Activated CD4-positive, CD25-positive, alpha-beta regulatory T cell treated with anti-CD3 and anti-CD28 coated beads, Interleukin-2, amount 50 U/mL, for 72 hours (primary cell): ENCODE measurements at places on chromosomes 1 and 21.

- no peak for DNase-seq
These were observed 95.3 kb downstream of the ADARB1 start for GRCh38 chr21:45169682-45170081.

DNA sequence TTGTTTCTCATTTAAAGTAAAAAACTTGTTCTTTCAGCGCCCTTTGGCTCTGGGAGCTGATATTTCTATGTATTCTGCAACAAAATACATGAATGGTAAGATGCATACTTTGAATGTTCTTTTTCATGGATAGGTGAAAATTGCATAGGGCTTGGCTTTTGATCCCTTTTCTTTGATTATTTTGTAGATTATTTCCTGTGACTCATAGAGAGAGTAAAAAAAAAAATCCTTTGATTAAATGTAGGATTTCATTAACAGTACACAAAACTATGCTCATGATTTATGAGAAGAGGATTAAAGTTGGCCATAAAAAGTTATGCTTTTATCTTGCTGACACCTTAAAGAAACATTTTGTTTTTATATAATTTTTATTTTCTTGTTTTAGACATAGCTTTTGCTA, 18.7 kb downstream of the CTH start:
- no peak for DNase-seq

DNA sequence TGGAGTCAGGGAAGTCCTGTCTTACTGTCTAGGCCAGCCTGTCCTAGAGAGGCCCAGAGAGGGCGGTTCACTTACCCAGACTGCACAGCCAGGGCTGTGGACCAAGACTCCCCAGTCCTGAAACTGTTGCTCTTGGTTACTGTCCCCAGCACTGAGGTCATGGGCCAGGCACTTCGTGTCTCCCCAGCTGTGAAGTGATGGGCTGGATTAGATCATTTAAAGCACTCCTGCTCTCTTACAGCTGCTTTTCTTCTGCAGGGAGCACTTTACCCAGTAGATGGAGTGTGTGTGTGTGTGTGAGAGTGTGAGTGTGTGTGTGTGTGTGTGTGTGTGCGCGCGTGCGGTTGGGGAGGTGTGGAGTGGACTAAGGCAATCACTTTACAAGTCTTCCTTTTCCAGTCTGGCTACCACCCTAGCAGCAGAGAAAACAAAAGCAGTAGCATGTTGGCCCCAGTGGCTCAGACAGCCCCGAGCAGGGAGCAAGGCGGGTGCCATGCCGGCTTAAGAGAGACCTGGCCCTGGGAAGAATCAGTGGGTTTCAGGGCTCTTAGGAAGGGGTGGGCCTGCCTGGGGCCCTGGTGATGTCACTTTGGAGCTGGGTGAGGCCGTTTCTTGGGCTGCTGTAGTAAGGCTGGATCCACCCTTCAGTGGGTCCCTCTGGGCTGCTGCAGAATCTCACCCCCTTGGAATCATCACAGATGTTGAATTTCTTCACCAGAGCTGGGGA, 2.4 kb downstream of the SPSB1 start:
- no peak for DNase-seq

DNA sequence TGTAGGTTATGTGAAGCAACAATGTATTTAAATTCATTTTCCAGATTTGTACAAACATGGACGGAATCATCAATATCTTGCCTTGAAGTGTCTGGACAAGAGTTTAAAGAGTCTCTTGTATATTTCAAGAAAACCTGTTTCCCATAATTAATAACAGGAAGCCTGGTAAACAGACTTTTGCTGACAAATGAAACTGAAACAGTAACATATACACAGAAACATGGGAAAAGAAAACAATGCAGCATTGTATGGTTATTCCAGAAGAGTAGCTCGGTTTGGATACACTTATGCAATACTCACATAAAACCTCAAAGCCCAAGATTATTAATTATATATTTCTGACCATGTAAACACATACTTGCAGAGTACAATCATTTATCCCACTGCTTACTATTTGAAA, 265.5 kb downstream of the PTPRC start:
- DNase-seq: no peak

DNA sequence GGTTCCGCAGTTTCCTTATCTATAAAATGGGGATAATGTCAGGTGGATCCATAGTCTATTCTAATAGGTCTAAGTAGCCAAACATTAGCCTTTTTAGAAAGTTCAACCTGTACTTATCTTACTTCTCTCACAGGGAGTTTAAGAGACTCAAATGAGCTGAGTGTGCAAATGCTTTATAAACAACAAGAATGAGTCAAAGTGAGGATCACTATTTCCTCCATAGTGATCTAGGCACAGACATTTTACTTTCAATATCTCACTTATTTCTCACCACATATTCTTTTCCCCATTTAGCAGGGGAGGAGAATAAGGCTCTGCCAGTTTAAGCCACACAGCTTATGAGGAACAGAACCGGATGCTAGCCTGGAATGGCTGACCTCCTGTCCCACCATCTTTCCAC, 92.1 kb upstream of the LMO4 start:
- DNase-seq: no peak

DNA sequence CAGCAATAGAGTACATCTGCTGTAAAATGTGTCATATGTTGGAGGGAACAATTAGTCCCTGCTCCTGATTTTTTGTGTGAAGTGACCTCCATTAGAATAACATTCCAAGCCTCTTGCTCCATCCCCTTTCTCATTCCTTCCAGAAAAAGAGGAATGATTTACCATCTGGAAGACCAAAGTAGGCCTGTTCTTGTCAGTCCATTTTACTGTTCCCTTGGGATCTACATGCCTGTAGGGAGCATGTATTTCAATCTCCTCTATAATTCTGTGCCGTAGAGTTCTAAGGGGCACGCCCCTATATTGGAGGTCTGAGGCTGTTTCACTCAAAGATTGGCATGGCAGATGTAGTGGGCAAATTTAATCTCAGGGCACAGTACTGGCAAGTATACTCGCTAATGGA, 48.8 kb upstream of the MAN1A2 start:
- no peak for DNase-seq

GRCh38 chr1:235951661-235952060, 85.0 kb upstream of the LYST start:
- no peak for DNase-seq

- DNase-seq: no peak
These were observed 3.9 kb upstream of the CDC42 start for GRCh38 chr1:22048351-22049192.

- no peak for DNase-seq
These were observed 57.3 kb downstream of the LAMC2 start for GRCh38 chr1:183243161-183244050.

DNA sequence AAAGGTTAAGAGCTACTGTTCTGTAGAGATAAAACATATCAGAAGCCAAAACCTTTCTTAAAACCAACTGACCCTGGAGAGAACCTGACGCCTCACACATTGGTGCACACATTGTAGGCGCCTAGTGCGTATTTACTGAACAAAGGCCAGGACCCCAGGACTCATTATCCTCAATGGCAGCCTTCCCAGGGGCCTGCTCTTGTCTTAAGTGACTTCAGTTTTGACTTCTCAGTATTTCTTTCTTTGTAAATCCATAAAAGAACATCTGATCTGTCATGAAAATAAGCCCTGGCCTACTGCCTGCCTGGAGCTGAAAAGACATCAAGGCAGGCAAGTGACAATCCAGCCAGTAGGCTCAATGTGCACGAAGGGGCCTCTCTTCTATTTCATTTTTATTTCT, 27.6 kb downstream of the ABCA4 start:
- no peak for DNase-seq

GRCh38 chr1:18009055-18009454, 98.5 kb upstream of the IGSF21 start:
- no peak for DNase-seq

- DNase-seq: no peak
These were observed 4.9 kb downstream of the AHDC1 start for GRCh38 chr1:27598902-27599528.

DNA sequence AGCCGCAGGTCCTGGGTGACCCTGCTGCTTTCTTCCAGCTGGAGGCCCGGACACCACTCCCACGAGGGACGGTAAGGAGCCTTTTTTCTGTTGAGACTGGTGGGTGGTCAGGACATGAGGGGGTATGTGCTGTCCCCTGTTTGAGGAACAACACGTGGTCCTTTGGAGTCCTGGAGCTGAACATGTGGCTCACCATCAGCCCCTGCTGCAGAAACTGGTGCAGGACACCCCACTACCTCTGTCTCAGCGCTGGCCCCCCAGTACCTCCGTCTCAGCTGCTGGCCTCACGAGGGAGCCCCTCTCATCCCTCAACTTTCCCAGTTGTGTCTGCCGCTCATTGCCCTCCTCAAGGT, 34.7 kb downstream of the SLC19A1 start:
- DNase-seq: no peak

DNA sequence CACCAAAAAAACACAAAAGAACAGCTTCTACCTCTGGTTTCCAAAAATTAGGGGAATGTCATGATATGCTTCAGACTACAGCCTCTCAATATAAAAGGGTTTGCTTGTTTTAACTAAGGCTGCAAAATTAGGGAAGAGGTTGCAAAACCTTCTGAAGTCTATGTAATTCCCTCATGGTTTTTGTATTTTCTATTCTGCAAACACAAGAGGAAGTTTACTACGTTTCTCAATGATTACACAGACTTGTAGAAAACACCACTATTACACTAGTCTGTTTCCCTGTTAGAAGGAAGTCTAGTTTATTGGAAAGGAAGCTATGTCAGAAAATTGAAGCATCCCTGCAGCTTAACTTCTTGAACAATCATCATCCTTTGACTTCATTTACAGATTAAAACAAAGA, 229.7 kb upstream of the FMN2 start:
- no peak for DNase-seq
